Fibroblast of skin of abdomen (primary cell): ENCODE measurements at places on chromosomes 2 and 18.

GRCh38 chr2:156797832-156798231 is 361.7 kb downstream of the GPD2 start:
- DNase-seq = no peak

GRCh38 chr2:115908731-115909130 is 1466.3 kb downstream of the DPP10 start:
- DNase-seq = no peak

GRCh38 chr2:43228756-43229659 is 2.6 kb upstream of the ZFP36L2 start:
- DNase-seq = peak; percentile 34

- DNase-seq = peak; percentile 88
These were observed 18.2 kb downstream of the NRP2 start for GRCh38 chr2:205700331-205701132.

DNA sequence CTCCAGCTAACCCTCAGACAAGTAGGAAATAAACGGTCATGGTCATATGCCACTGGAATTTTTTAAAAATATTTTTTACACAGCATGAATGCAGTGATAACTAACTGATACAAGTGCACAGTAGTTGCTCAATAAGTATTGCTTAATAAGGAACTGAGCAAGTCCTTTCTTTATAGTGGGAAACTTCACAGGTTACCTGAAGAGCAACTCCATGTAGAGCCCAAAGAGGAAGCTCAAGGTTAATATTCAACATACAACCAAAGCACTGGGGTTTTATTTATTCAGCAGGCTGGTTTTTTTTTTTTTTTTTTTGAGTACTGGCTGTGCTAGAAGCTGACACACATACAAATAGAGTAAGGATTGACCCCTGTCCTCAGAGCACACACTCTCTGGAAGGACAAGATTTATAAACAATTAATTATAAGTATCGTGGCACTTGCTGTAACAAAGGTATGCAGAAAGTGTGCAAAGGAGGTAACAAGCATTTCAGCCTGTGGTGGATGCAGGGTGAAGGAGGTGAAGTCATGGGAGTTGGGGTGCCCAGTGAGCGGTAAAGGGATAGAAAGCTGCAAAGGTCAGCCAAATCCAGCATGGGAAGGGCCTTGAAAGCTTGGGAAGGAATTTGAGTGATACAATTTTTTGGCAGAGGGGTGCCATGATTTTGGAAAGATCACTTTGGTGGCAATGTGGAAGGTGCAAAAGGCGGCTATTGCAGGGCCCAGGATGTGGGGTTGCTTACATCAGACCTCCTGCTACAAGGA is 52.7 kb downstream of the ATOH8 start:
- DNase-seq = no peak

DNA sequence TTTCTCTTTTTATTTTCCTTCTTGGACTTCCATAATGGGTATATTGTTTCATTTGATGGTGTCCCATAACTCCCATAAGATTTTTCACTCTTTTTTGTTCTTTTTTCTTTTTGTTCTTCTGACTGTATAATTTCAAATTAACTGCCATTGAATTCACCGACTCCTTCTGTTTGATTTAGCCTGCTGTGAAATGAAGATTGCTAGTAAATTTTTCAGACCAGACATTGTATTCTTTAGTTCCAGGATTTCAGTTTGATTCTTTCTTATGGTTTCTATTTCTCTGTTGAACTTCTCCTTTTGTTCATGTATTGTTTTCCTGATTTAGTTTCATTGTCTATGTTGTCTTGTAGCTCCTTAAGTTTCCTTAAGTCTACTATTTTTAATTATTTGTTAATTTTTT is 87.6 kb upstream of the SPOPL start:
- no peak for DNase-seq

DNA sequence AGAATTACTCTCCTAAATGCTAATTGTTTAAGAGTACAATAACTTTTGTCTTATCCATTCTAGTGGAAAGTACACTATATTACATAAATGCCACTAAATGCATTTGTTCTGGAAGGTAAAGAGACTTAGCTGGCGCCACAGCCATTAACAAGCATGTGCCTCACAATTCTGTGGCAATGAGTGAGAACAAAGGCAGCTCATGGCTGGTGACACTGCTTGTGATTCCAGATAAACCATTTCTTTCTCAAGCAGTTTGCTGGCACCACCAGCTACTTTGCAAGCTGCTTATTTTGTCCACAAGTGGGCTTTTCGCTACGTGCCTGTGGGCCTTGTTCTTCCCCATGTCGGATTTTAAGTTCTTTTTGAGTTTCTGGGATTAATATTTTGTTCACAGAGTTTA is 147.6 kb upstream of the SMAD7 start:
- DNase-seq = no peak

DNA sequence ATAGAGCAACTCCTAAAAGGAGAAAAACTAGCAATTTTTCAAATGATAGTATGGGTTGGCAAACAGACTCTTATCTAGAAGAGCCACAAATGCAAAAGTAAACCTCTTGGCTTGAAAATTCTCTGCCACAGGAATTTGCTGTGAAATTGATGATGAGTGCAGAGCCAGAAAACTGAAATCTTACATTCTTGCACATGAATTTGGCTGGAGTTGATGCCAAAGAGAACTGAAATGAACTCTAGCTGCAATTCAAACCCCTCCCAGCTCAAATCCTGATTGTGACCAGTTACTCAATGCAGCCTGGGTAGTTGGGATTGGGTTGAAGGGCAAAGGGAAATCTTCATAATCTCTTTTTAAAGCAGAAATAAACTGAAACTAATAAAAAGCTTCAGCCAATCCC is 266.6 kb downstream of the PDE11A start:
- DNase-seq = peak; percentile 12

DNA sequence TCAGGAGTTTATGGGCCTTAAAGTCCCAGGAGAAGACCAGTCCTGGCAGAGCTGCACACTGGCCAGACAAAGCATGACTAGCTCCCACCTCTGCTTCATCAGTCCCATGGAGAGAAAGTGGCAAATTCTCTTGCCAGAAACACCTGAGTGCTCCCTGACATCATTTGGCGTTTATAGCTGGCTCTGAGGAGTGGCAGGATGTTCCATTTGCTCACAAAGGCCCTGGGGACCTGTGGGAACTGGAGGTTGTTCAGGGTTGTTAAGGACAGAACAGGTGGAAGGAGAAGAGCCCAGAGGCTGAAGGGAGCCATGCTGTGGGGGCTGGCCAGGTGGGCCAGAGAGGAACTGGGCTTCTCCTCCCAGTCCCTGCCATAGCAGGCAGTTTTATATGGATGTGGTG is 56.1 kb downstream of the RPL37A start:
- DNase-seq = no peak

- DNase-seq = no peak
These were observed 151.9 kb downstream of the RND3 start for GRCh38 chr2:150335596-150335995.

- DNase-seq = no peak
These were observed 293.6 kb downstream of the FSIP2 start for GRCh38 chr2:186032102-186032738.

GRCh38 chr2:207156451-207157161 is 9.1 kb downstream of the KLF7 start:
- no peak for DNase-seq

DNA sequence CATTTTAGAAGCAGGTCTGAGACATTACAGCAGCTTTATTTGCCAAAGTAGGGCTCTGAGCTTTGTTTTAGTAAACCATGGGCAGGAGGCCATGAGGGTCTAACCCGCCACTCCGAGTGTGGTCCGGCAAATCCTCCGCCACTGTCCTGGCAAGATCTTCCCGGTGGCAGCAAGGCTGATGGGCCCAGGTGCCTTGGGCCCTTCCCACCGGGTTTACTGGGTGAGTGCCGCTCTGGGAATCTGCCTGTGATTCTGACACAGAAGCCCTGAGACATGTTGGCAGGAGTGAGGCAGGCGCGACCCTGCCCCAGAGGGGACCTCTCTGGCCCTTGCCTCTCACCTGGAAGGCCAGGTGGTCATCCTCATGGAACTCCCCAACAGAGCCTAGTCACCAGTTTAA is 29.9 kb downstream of the MTERF4 start:
- no peak for DNase-seq

DNA sequence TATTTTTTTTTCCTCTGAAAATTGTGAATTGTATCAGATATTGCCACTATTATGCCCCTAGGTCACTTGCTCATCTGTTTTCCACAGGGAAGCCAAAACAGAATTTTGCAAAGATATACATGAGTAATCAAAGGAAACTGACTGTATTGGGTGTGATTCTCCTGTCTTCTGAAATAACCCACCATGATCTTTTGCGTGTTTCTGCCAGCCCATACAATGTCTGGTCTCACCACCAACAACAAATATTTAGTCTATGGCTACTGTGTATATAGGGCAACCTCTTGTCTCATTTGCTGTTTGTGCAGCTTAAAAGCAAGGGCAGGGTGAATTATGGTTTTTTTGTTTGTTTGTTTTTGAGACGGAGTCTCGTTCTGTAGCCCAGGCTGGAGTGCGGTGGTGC is 26.5 kb downstream of the EPAS1 start:
- no peak for DNase-seq

GRCh38 chr2:157936406-157936805 is 60.3 kb upstream of the ACVR1 start:
- peak; percentile 1 for DNase-seq

- DNase-seq = peak; percentile 67
These were observed 634 bp downstream of the PTPRM start for GRCh38 chr18:7567474-7568425.

GRCh38 chr2:46082531-46083485 is 214.4 kb upstream of the EPAS1 start:
- peak; percentile 93 for DNase-seq

DNA sequence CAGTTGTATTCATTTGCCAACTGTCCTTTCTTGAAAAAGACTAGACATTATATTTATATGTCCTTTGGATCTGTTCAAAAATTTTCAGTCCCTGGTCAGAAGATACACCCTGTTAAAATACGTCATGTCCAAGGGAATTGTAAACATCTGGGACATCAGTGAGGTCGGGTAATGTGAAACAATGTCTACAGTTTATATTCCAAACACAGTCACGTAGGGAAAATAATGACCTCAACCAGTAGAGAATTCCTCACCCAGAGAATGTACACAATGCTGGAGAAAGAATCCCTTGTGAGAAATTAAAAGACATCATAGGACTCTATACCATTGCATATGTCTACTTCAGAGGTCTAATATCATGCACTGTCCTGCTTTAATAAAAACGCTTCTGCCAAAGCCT is 888.0 kb upstream of the CHAC2 start:
- DNase-seq = no peak

DNA sequence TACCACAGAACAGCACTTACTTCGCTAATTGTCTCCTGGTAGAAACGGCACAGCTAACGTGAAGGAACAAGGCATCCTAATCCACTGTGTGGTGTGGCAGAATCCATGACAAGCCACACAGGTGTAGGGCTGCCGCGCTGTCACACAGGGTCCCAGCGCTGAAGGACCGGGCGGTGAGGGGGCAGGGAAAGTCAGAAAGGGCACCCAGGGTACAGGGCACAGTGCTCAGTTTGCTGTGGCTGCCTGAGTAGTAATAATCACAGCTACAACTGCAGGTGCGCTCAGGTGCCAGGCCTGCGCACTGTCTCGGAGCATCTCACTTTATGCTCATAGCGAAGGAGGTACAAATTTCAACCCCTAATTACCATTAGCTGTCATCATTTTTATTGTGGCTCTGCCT is 55.2 kb upstream of the CAB39 start:
- DNase-seq = no peak

DNA sequence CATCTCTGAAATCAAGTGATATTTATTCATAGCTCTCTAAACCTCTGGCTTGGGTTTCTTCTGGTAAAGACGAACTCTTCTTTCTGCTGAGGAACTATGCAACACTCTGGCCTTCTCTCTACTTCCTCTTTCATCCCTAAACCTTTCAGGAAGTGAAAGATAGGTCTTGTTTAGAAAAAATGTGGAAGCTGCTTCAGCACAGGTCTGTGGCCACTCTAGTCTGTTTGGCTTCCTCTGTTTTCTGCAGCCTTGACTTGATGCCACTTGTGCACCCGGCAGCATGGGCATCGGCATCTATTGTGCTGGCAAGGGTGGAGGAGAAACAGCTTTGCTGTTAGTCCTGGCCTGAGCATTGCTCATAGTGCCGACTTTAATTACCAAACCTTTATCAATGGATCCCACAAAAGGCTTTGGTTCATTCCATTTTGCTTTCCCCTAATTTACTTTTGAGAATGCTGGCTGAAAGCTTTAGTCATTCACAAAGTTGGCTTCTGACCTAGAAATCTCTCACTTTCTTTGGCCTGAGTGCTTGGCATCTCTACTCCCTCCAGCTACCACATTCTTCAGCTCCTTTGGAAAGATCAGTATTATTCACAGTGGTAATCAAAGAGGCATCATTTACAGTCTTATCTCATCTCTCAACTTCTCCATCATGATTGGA is 32.0 kb upstream of the GPR39 start:
- no peak for DNase-seq

DNA sequence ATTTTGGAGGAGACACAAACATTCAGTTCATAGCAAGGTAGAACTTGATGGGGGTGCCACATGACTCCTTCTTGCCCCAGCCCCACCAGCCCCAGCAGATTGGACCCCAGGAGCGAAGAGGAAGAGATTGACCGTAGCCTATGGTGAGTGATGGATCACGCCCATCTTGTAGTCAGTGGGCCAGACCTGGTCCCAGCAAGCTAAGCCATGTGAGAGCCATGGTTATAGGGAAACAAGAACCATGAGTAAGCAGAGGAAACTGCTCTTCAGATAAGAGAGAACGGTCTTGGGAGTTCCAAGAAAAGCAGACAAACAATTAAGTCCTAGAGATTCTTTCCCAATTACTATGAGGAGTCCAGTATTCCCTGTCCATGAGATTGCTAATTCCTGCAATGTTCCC is 4.6 kb upstream of the TCF4 start:
- DNase-seq = no peak

GRCh38 chr2:33184041-33184440 is 237.3 kb downstream of the LTBP1 start:
- no peak for DNase-seq

GRCh38 chr18:57154191-57154830 is 7.4 kb downstream of the BOD1L2 start:
- no peak for DNase-seq

GRCh38 chr2:62477573-62477972 is 28.4 kb downstream of the TMEM17 start:
- no peak for DNase-seq

DNA sequence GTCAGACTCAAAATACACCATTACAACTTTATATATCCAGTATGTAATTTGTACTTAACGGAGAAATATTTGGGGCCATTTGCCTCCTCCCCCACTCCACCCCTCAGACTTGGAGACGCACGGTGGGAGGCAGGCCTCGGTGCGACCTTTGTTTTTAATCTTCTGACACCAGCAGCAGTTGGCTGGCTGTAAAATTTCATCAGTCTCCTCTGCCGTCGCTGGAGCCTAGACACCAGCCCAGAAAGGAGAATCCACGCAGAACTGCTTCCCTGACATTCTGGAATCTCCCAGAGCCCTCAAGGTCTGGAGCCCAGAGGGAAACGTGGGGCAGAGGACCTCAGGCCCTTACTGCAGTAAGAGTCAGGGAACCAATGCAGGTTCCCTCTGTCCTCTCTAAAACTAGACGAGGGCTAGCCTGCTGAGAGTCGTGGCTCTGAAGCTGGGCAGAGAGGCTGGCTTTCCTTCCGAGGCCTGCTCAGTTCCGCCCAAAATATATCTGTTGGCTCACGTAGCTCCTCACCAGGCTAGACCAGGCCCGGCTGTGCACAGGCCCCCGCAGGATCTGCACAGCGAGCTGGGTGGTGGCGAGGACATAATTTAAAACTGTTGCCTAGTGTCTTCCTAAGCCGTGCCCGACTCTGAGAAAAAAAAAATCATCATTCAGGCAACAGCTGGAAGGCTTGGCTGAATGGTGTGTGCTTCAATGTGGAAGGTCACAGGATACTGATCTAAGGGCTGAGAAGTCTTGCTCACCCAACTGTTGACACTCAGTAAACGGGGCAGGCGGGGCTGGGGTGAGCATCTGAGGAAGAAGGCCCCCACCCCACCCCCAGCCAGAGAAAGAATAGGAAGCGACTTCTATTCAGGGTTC is 40.4 kb downstream of the EN1 start:
- peak; percentile 30 for DNase-seq
